ENCODE measurements at places on chromosomes 4 and X. TPM values are rescaled to one million over a fixed set of nuclear protein-coding genes. Genes with fewer than 3 reads are reported as not detected.

GRCh38 chr4:19478791-19479190, 772.9 kb upstream of the SLIT2 start:
- no peak for DNase-seq
- H3K4me1 ChIP-seq: no peaks in the 10 kb centered on the region
- H3K27ac ChIP-seq: no peak overlapping the region

GRCh38 chr4:54277691-54278090, 48.6 kb downstream of the PDGFRA start:
- no peaks in the 10 kb centered on the region for H3K36me3 ChIP-seq
- H3K4me3 ChIP-seq: no peak overlapping the region
- H3K27ac ChIP-seq: no peak overlapping the region
- H3K27me3 ChIP-seq: no peaks in the 10 kb centered on the region
- no peaks in the 10 kb centered on the region for H3K4me1 ChIP-seq

- no peak overlapping the region for H3K4me3 ChIP-seq
- no peaks in the 10 kb centered on the region for H3K4me1 ChIP-seq
- H3K36me3 ChIP-seq: no peaks in the 10 kb centered on the region
- H3K27ac ChIP-seq: no peak overlapping the region
- no peak for DNase-seq
Observed at GRCh38 chr4:105025263-105026017, 121.2 kb upstream of the TET2 start.

RAB40A gene
- not detected for total RNA-seq

NCAPG gene
- 73.4 TPM for total RNA-seq

DNA sequence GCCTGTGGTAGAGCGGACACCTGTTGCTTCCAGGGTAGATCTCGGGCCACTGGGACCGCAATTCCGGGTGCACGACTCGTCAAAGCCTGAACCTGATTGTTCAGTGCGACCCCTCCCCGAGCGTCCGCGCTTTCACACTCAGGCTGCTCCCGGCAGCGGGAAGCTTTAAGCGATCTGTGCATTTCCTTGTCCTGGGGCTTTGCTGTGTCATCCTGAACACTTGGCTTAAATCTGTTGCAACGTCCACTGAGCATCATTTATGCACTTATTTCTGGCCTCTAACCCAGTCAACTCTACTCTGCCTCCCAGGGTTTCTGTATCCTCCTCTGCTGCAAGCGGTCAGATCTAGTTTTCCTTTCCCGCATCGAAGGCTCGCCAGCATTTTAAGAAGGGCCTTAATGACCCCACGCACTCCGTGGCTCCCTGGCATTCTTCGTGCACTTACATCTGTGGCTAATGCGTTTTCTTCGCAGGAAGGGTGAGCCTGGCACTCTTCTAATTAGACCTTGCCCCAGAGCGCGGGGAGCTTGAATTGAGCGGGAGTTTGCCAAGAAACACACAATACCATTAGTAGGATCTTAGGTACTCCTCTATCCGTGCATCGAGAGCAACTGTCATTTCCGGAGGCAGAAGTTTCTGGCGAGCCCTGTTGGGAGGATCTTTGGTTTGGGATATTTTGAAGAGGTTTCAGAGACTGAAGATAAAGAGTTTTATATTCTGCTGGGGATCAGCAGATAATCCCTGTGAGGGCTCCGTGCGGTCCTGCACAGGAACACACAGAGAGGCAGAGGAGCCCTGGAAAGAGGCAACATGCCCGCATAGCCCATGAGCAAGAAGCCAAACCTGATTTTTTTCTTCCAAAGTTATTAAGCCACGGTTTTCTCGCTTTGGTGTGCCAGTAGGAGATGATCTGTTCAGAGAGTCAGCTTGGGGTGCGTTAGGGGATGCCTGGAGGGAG, 654 bp upstream of the DDIT4L start:
- no peak overlapping the region for H3K27ac ChIP-seq
- peaks cover 4% of the 10 kb centered on the region for H3K27me3 ChIP-seq
- no peak for DNase-seq
- H3K4me3 ChIP-seq: no peak overlapping the region
- H3K36me3 ChIP-seq: no peaks in the 10 kb centered on the region

KCTD8 gene
- not detected for total RNA-seq

All from K562 (cell line).